ENCODE measurements at places on chromosomes 2 and 18. TPM values are rescaled to one million over a fixed set of nuclear protein-coding genes. Genes with fewer than 3 reads are reported as not detected.

Gene CCDC142
- 16.8 TPM for polyA plus RNA-seq

Gene TM4SF20
- polyA plus RNA-seq: 0.19 TPM

Gene FAM237A
- polyA plus RNA-seq: not detected

Gene VWA3B
- polyA plus RNA-seq: 0.69 TPM

Gene ICOS
- not detected for polyA plus RNA-seq

- no peak overlapping the region for H3K4me3 ChIP-seq
- H3K4me1 ChIP-seq: peaks cover 27% of the 10 kb centered on the region
- peak; percentile 63 for DNase-seq
- H3K36me3 ChIP-seq: no peaks in the 10 kb centered on the region
These were observed 386.3 kb upstream of the CHAC2 start for GRCh38 chr2:53381271-53381670.

DNA sequence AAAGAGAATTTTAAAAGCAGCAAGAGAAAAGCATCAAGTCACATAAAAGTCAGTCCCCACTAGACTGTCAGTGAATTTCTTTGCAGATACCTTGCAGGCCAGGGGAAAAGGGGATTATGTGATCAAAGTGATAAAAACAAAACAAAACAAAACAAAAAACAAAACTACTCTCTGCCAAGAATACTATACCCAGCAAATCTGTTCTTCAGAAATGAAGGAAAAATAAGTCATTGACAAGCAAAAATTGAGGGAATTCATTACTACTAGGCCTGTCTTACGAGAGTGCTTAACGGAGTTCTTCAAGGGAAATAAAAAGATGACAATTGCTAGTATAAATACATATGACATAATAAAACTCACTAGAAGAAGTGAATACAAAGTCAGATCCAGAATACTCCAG, 245.5 kb upstream of the CHST9 start:
- H3K27me3 ChIP-seq: no peaks in the 10 kb centered on the region
- no peaks in the 10 kb centered on the region for H3K4me1 ChIP-seq
- no peak overlapping the region for H3K4me3 ChIP-seq
- no peaks in the 10 kb centered on the region for H3K36me3 ChIP-seq
- DNase-seq: no peak

DNA sequence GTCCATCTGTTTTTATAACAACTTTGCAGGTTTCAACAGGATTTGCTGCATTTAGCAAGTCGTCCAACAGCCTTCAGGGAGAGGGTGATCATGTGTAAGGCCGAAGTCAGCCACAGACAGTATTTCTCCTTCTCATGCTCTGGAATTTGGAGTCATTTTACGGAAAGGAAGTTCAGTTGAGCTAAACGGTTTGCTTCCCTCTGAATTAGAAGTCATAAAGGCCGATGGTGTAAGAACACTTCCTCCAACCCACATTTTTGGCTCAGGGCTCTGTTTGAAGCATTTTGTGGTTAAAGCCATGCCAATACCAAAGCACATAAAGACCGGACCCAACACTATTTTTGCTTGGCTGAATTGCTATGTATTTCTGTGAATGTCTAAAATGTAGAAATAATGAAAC, 129.5 kb downstream of the TMEM182 start:
- H3K4me1 ChIP-seq: no peaks in the 10 kb centered on the region
- no peak overlapping the region for H3K27ac ChIP-seq
- no peaks in the 10 kb centered on the region for H3K36me3 ChIP-seq
- no peak overlapping the region for H3K4me3 ChIP-seq
- H3K27me3 ChIP-seq: no peaks in the 10 kb centered on the region

- H3K36me3 ChIP-seq: no peaks in the 10 kb centered on the region
- peaks cover 16% of the 10 kb centered on the region for H3K27me3 ChIP-seq
- DNase-seq: no peak
These were observed 56.6 kb downstream of the INHBB start for GRCh38 chr2:120402508-120402907.

DNA sequence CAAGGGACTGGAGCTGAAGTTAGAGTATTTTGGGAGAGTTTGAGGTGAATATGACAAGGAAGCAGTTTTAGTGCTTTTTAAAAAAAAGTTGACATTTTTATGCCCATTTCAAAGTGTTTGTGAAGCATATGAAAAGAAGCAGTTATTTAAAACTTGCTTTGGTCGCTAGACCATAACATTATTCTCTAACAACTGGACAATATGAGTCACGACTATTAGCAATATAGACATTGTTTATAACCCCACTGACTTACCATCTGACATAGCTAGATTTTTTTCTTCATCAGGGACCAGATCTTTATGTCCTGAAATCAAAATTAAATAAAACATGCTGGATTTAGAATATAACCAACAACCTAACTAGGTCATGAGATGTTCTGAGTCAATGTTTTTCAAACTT, 22.6 kb upstream of the DYTN start:
- peaks cover 7% of the 10 kb centered on the region for H3K27me3 ChIP-seq
- no peaks in the 10 kb centered on the region for H3K36me3 ChIP-seq
- no peak for DNase-seq

DNA sequence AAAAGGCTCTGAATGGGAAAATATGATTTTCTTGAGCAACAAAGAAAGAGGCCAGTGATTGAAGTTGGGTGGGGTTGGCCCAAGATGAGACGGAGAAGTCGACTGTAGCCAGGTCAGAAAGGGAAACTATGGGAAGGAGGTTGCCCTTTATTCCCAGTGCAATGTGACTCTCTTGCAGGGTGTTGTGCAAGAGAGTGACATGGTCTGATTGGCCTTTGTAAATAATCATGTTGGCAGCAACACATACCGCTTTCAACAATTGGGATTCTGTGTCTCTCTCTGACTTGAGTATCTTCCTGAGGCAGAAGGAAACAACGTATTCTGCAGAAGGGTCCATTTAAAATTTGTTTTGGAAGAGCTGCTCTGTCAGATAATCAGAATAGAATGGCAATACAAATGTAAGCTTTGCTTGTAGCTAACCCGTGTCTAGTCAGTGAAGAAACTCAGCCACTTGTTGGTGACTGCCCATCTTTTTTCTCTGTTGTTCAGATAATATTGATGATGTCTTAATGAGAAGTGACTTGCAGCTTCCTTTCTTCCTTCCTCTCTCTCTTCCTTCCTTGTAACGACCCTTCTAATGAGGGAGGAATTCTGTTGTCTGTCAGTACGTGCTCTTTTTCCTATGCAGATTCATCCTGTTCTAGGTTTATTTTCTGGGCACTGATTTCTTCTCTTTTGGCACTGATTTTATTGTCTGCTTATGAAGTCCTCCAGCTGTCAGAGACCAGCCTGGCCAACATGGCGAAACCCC, 311.0 kb upstream of the FAM98A start:
- no peak overlapping the region for H3K27ac ChIP-seq
- no peaks in the 10 kb centered on the region for H3K4me1 ChIP-seq
- no peaks in the 10 kb centered on the region for H3K27me3 ChIP-seq
- no peaks in the 10 kb centered on the region for H3K36me3 ChIP-seq

GRCh38 chr2:179861027-179861415, 391 bp downstream of the ZNF385B start:
- no peak overlapping the region for H3K27ac ChIP-seq
- H3K36me3 ChIP-seq: no peaks in the 10 kb centered on the region
- H3K4me3 ChIP-seq: peak overlapping the region; percentile 74
- peak; percentile 69 for DNase-seq

- no peaks in the 10 kb centered on the region for H3K36me3 ChIP-seq
- no peak overlapping the region for H3K27ac ChIP-seq
- no peak for DNase-seq
- no peaks in the 10 kb centered on the region for H3K27me3 ChIP-seq
- no peak overlapping the region for H3K4me3 ChIP-seq
These were observed 419.2 kb upstream of the CYRIA start for GRCh38 chr2:17084877-17085276.

DNA sequence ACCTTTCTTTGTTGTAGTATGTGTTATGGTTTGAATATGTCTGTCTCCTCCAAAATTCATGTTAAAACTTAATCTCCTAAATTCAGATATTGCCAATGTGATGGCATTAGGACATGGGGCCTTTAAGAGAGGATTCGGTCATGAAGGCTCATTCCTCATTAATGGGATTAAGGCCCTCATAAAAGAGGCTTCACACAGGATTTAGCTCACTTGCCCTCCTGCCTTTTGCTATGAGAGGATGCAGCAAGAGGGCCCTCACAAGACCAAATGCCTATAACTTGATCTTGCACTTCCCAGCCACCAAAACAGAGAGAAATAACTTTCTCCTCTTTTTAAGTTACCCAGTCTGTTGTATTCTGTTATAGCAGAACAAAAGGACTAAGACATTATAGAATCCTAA, 19.7 kb downstream of the ZBTB14 start:
- no peaks in the 10 kb centered on the region for H3K27me3 ChIP-seq
- no peak overlapping the region for H3K4me3 ChIP-seq
- H3K4me1 ChIP-seq: no peaks in the 10 kb centered on the region
- no peak for DNase-seq

DNA sequence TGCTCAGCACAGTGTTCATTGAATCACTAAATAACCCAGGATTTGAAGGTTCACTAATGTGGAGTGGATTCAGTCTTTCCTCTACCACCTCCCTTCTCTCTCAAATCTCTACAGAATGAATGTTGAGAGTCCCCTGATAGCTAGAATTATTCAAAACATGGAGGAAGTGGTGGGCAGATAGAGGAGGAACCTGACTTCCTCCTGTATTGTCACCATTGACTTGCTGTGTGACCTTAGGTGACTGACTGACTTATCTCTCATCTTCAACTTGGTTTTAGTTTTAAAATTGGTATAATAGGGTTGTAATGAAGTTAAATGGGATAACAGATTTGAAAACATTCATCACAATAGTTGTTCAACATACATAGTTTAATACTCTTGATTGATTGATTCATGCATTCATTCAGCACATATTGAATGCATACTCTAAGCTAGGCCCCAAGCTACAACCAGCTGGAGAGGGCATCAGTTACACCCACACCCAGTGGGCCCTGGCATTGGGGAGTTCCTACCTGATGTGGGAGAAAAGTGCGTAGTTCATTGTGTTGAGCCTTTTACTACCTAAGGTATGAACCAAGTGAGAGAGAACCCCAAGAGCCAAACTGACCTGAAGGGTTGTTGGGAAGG, 96.0 kb downstream of the WDR7 start:
- H3K4me3 ChIP-seq: no peak overlapping the region
- H3K4me1 ChIP-seq: peaks cover 14% of the 10 kb centered on the region
- no peaks in the 10 kb centered on the region for H3K36me3 ChIP-seq
- no peaks in the 10 kb centered on the region for H3K27me3 ChIP-seq

- peaks cover 26% of the 10 kb centered on the region for H3K36me3 ChIP-seq
- H3K4me1 ChIP-seq: no peaks in the 10 kb centered on the region
- no peaks in the 10 kb centered on the region for H3K27me3 ChIP-seq
- H3K27ac ChIP-seq: no peak overlapping the region
These were observed 70.0 kb downstream of the SLC25A12 start for GRCh38 chr2:171824086-171824485.

DNA sequence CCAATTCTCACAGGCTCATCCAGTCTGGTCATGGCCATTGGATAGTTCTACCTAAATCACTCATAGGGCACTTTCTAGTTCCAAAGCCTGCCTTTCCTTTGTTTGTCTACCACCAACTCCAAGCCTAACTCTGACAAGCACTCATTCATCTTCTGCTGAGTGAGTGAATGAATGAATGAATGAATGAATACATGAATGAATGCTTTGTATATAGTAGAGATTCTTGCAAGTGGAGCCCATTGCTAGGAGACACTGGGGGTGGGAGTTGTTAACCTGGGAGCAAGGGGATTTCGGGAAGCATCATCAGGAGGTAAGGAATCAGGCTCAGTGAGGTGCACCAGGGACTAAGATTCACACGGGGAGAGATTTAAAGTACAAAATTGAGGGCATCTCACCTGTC, 3.3 kb upstream of the MOCOS start:
- no peaks in the 10 kb centered on the region for H3K4me1 ChIP-seq
- no peak overlapping the region for H3K4me3 ChIP-seq
- H3K27me3 ChIP-seq: peaks cover 53% of the 10 kb centered on the region

DNA sequence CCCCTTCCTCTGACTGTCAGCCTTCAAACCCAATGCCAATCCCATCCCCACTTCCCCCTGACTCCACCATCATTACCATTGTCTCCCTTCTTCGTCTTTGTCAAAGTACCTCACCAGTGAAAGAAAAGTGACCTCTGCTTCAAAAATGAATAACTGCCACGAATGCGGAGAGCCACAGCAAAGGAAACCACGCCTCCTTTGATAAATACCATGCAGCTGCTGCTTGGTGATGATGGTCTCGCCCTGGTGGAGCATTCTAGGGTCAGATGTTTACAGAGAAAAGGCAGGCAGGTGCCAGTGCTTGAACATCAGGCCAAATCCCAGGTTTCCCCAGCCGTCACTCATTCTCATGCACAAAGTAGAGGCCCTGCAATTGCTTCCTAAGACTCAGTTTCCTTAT, 162.2 kb downstream of the BCL11A start:
- no peaks in the 10 kb centered on the region for H3K4me1 ChIP-seq
- no peaks in the 10 kb centered on the region for H3K36me3 ChIP-seq
- no peaks in the 10 kb centered on the region for H3K27me3 ChIP-seq
- no peak overlapping the region for H3K27ac ChIP-seq

- no peak for DNase-seq
- H3K4me3 ChIP-seq: no peak overlapping the region
- H3K4me1 ChIP-seq: no peaks in the 10 kb centered on the region
- no peak overlapping the region for H3K27ac ChIP-seq
- H3K36me3 ChIP-seq: no peaks in the 10 kb centered on the region
These were observed 183.2 kb upstream of the ITGA4 start for GRCh38 chr2:181273986-181274385.

DNA sequence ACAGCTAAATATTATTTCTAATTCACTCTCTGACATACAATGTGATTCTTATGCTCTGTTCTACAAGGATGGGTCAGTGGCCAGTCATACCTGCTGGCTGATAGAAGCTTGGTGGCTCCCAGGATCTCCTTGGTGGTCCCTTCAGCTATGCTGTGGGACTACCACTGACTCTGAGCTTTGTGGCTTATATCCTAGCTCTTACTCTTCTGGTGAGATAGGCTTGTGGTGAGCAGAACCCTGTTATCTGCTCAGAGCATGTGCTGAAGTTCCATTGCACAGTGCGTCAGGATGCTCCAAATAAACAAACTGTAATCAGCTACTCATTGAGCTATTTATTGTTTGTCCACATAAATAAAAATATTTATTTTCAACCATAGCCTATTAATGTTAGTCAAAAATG, 51.7 kb downstream of the MFSD6 start:
- no peak overlapping the region for H3K27ac ChIP-seq
- H3K27me3 ChIP-seq: no peaks in the 10 kb centered on the region
- no peaks in the 10 kb centered on the region for H3K36me3 ChIP-seq
- no peak for DNase-seq
- H3K4me1 ChIP-seq: no peaks in the 10 kb centered on the region
- H3K4me3 ChIP-seq: no peak overlapping the region
